ENCODE measurements at places on chromosomes 3 and 15.

DNA sequence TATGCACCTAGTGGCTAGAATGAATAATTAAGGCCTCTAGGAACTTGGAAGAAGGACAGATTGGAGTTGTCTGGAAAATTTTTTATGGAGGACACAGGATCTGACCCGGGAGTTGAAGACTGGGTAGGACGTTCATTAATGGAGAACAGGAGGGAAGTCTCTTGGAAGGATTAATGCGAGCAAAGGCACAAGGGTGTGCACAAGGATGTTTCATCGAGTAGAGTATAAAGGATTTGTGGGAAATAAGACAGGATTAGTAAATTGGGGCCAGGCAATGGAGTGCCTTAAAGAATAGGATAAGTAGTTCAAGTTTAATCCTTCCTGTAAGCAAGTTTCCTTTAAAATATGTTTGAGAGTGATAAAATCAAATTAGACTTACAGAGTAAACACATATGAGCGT, 14.6 kb downstream of the LMOD3 start:
- no peak for DNase-seq

GRCh38 chr3:46285931-46286619, 43.8 kb downstream of the CCR3 start:
- DNase-seq = no peak

GRCh38 chr15:70160803-70161565, 63.3 kb upstream of the TLE3 start:
- DNase-seq = no peak

DNA sequence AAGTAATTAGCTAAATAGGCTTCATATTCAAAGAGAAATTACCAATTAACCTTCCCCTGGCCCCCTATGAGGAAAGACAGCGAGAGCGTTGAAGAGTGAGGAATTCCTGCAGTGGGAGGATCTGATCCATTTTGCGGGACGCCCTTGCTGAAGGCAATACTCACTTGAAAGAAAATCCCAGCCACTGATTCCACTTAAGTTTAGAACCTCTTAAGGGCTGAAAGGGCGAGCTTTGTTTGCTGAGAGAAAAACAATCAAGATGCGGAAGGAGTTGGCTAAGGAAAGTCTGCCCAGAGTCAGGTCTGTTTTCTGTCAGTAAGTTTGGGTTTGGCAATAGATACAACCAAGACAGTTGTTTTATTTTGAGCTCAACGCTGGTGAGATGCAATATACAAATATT, 102.8 kb upstream of the GBE1 start:
- peak; percentile 13 for DNase-seq

GRCh38 chr3:54773271-54773670, 154.6 kb downstream of the LRTM1 start:
- no peak for DNase-seq

DNA sequence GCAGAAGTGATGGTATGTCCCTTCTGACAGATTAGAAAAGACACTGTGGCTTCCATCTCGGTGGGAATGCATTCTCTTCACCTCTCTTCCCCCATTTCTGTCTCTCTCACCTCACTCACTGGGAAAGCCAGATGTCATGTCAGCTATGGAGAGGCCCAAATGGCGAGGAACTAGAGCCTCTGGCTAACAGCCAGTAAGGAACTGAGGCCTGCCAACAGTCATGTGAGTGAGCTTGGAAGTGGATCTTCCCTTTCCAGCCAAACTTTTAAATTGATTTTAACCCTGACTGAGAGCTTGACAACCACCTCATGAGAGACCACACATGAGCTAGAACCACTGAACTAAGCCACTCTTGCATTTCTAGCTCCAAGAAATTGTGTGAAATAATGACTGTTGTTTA, 35.2 kb upstream of the CDAN1 start:
- no peak for DNase-seq

GRCh38 chr15:85639752-85640381, 154.9 kb downstream of the KLHL25 start:
- DNase-seq = no peak

DNA sequence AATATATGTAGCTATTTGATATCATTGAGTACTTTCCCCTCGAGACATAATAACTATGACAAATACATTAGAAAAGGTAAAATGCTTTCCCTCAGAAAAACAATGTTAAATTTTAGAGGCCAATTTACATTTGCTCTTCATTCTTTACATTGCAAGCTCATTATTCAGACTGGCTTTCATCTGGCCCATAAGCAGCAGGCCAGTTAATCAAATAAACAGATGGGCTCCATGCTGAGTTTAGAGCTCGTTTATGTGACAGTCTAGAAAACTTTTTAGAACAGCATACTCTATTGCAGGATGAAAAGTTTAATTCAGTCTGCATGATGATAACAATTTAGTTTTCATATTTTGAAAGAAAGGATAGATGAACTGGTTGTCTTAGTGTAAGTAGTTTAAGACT, 150.6 kb downstream of the DUT start:
- DNase-seq = no peak

GRCh38 chr3:134682196-134682880, 31.5 kb upstream of the KY start:
- DNase-seq = no peak

GRCh38 chr3:14863333-14864100, 44.8 kb downstream of the FGD5 start:
- no peak for DNase-seq

DNA sequence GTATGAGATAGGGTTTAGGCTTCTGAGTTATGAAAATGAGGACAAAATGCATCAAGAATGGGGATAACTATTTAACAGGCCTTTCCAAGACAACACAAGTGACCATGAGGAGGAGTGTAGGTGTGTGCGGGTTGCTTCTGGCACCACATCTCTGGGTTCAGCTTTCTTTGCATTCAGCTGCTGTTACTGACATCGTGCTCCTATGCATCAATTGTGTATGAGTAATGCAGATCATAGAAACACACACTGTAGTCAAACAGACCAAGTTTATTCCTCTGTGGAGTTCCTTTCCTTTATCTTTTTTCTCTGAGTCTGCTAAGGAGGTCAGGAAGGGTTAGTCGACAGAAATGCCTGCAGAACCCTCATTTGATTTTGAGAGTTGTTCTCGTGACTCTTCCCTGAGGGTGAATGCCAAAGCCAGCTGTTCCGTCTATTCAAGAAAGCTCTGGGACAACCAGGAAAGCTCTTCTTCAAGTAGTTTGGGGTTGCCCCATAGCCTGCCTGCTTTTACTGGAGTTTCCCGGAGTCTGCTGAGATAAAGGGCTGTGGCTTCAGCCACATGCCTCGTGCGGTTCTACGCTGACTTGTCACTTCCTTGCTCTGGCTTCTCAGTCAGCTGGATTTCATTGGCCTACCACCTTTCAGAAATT, 136.7 kb upstream of the TLE3 start:
- DNase-seq = no peak

Measured in iPS DF 6.9 (cell line).